ENCODE measurements at places on chromosomes 6 and 20.
A peak's percentile ranks its signal among the peaks of the same experiment; 100 is the strongest.

DNA sequence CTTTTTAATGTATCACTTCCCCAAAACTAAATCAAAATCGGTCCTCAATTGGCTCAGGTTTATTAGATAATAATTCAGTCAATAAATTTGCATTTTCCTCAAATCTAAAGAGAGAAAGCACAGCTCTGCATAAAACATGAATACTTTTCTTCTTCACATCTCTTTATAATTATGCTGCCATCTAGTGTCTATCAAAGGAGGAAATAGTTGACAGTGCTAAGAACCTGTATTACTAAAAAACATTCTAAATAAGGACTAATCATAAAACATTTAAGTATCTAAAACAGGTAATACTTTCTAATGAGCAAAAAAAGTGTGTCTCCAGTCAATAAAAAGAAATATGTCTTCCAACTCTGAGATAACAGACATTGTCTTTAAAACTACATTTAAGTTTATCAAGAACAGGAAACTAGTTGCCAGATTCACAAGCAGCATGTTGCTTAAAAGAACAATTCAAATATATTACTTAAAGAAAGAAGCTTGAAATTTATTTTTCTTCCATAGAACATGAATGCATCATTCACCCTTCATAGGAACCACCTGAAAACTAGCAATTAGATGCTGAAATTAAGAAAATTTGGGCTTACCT, 56.5 kb upstream of the DST start:
- peak; percentile 27 for DNase-seq

DNA sequence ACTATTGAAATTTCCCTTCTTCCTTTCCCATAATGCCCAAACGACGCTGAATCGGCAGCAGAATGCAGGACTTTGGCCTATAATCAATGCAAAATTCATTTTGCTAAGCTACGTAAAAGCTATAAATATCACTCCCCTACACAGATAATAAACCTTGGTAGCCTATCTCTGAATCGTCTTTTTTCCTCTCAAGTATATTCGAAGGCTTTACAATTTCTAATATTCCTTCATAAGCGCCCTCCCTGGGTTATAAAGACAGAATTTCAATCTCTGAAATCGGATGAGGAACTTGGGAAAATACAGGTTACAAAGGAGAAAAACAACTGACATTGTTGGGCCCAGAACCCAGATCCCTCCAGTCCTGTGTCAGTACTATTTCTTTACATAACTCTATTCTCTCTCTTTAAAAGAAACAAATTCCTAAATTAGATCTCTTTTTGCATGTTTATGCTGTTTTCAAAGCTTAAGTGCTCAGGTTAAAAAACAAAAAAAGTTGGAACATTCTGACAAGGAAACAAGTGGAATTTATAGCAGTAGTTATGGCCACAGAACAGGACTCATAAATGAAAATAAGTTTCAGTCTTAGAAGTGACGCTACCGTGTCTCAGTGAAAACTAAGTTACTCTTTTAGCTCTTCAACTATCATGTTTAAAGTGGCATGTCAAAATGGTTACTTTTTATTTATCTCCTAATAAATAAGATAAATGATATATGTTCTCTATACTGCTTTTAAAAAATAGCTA, 84.5 kb downstream of the SESN1 start:
- DNase-seq: no peak

DNA sequence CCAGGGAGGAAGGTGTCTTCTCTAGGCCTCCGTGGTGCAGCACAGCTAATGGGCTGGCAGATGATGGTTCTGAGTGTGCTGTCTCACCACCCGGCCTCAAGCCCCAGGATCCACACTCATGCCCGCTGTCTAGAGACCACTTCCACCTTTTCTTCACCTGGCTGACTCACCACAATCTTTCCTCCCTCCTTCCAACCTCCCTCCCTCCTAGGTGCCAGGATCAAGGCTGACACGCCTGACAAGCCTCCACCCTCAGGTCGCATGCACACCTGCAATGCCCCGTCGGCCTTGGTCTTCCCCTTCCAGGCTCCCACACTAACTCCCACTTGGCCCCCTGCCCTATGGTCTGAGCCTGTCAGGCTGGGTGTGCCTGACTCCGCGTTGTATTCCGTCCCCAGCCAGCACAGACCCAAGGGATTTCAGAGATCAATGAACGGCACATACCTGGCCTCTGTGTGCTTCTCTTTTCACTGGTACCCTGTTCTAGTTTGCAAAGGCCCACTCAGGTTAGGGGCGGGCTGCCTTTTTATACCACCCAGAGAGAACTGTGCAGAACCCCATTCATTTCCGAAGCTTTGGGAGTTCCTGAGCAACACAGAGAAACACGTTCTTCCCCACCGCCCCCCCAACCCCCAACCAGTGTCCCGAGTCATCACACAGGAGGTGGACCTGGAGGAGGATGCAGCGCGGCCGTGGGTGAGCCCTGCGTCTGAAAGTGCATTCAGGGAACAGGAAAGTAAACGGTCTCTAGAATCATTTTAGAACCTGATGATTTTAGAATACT, 39.3 kb downstream of the PMEPA1 start:
- no peak for DNase-seq

DNA sequence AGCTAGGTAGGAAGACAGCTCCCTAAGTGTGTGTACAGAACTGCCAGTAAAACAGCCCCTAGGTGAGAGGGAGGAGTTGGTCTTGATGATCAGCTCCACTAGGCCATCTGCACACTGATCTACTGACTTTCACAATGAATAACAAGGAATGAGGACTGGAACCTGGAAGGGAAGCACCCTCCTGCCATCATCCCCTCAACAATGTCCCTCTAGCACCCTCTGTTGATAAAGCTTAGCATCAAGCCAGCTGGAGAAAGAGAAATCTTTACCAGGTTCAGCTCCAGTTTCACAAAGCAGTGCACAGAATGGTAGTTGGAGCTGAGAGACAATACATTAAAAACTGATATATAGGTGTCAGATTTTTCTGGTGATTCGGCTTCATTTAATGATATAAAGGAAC, 57.2 kb upstream of the IRAK1BP1 start:
- no peak for DNase-seq

DNA sequence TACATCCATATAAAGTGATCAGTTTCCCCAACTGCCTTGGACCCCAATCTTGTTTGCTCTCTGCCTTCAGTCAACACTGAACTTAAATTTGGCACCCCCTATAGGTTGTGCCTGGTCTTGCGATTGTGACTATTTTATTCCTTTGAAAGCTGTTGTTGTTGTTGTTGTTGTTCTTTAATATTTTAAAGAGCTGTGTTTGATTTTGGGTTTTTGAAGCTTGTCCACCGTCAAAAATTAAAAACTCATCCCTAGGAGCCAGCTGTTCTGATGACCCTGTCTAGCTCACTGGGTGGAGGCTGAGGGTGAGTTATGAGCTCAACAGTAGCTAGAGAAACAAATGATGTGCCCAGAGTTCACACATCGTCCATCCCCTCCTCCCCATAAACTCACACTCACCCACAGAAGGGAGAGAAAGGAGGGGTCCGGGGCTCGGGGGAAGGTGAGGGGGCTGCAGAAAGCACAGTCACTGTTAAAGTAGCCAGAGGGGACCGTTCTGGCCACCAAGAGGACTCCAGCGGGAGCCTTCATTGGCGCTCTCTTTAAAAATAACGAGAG, 4.0 kb downstream of the SIM1 start:
- DNase-seq: no peak

GRCh38 chr6:35089935-35090505, 51.1 kb downstream of the TCP11 start:
- DNase-seq: no peak

DNA sequence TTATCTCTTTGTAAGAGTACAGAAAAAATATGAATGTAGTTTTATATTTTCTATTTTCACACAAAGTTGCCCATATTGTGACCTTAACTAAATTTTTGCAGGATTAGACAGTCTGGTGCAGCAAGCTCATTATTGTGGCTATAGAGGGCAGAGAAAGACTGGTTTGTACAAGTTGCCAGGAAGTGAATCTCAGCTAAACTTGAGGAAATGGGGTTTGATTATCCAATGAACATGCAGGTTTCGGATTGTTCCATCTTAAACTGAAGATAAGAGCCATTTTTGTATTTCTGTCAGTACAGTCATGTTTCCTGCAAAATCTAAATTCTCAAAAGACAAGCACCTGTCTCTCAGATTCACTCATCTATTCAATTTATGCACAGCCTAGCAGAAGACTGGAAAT, 390.9 kb downstream of the MMUT start:
- no peak for DNase-seq

GRCh38 chr20:47317127-47317895, 39.2 kb downstream of the ZMYND8 start:
- no peak for DNase-seq

- DNase-seq: no peak
These were observed 104.2 kb downstream of the HIVEP1 start for GRCh38 chr6:12116264-12116800.

DNA sequence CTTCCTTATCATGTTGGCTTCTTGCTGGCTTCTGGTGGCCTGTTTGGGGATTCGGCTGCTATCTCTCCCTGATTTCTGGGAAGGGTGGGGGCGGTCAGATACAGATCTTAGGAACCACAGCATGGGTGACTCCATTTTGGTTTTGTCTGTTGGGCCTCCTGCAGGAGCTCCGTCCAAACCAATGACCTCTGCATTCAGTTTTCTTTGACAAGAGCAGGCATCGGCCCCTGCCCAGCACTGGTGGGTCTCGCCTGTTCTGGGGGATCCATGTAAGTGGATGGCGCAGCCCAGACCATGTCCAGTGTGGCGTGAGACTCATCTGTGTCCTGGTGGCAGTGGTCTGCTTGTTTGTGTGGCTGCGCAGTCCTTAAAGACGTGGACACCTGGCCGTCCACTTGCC, 8.6 kb upstream of the ARFGAP1 start:
- no peak for DNase-seq

- DNase-seq: no peak
These were observed 31.1 kb downstream of the NFYA start for GRCh38 chr6:41103847-41104246.

GRCh38 chr6:127517693-127518092, 1.4 kb downstream of the MTCL3 start:
- DNase-seq: no peak

DNA sequence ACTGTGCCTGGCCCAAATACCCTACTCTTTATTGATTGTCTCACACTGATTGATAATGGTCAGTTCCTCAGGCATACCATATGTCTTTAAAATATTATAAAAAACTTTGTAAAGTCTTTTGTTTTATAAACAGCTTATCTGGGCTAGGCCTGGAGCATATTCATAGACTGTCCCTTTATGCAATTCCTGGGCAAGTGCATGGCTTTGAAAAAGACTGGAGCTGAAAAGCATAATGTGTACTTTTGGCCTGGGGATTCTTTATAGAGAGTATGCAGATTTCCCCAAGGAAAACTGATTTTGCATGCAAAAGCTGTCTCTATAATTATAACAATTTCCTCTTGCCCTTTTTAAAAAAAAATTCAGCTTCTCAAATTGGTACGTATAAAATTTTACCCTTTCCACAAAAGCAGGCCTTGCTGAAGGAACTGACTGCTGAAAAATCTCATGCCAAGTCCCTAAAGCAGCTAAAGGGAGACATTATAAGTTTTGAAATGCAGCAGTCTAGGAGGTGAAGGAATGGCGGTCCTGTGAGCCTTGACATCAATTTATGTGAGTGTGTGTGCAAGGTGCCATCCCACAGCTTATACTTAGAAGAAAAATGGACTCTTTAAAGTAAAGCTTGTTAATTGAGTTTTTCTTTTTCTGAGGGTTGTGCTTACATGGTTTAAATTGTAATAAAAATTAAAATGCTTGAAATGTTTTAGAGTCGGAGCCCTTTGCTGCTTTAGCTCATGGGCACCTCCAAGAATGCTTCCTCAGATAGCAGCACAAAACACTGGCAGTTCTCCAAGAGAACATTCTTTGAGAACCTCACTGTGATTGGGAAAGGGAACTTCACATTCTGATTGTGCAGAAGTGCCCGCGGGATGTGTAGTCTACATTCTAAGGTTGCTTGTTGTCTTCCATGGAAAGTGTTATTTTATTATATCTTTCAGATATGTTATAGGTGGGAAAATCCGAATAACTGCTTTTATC, 43.9 kb downstream of the PLCB4 start:
- DNase-seq: no peak

- DNase-seq: no peak
These were observed 97.3 kb downstream of the SLX4IP start for GRCh38 chr20:10532361-10532760.

- no peak for DNase-seq
These were observed 165.2 kb downstream of the DLL1 start for GRCh38 chr6:170125456-170126300.

DNA sequence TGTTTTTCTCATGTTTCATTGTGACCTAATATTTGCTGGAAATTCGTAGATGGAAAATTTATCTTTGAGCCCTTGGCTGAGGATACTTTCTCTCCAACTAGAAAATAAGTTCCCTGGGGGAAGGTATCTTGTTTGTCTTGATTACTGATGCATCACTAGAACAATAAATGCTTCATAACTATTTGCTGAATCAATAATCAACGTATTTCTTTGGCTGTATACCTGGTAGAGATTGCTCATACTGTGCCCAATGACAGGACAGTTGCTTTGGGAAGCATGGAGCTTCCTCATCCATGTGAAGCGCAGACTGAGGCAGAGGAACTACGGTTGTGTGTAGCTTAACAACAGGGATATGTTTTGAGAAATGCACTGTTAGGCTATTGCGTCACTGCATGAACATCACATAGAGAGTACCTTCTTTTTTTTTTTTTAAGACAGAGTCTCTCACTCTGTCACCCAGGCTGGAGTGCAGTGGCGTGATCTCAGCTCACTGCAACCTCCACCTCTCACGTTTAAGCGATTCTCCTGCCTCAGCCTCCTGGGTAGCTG, 34.2 kb upstream of the RPN2 start:
- DNase-seq: no peak

- DNase-seq: no peak
These were observed 164.3 kb upstream of the PMEPA1 start for GRCh38 chr20:57874141-57874540.

- DNase-seq: no peak
These were observed 8.2 kb upstream of the TBX18 start for GRCh38 chr6:84772428-84773132.

GRCh38 chr6:45196121-45196520, 132.0 kb upstream of the RUNX2 start:
- no peak for DNase-seq

DNA sequence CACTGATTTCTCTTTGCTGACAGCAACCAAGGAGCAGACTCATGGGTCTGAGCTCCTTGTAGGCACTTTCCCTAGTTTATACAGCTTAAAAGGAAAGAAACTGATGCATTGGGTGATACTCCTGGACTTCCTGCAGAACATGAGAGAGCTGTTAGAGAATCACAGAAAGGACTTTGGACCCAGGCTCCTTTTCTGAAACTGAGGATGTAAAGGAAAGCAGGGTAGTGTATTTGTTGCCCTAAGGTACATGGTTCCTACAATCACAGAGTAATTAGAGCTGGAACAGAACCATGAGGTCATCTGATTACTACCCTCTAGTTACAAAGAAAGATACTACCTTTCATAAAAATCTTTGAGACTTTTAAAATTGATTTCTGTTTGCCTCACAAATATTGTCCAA, 477.1 kb upstream of the SPTLC3 start:
- DNase-seq: no peak

DNA sequence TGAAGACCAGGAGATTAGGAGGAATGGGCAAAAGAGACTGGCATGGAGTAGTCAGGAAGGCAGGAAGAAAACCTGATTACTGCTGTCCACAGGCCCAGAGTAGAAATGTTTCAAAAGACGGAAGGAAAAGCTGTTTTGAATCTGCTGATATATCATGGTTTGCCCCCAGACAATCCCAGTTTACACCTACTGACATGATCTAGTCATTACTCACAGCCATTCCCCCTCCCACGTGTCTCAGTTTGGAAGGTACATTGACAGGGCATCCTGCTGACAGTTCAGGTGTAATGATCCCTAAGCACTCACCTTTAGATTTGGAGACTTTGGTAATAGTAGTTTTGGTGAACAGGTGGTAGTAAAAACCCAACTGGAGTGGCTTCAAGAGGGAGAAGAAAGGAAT, 9.8 kb upstream of the TXNDC5 start:
- no peak for DNase-seq
